NCI-H2029 (cell line): ENCODE measurements at places on chromosomes 2 and 18.
A peak's percentile ranks its signal among the peaks of the same experiment; 100 is the strongest.

GRCh38 chr2:133405252-133405651 lies 163.0 kb downstream of the NCKAP5 start:
- no peak for DNase-seq

GRCh38 chr2:86000131-86000937 lies 105.4 kb downstream of the POLR1A start:
- no peak for DNase-seq

DNA sequence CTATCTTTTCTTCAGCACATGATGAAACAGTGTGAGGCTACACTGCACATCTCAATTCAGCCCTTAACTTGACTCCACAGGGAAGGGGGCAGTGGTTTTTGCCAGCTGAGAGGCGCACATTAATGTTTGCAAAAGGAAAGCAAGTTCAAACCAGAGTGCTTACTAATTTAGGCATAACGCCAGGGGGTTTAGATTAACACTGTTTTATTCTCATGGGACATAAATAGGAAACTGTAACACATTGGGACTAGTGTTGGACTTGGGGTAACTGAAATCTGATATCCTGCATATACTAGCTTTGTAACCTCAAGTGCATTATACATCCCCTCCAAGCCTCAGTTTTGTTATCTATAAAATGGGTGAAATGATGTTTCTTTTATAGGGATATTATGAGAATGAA lies 821.2 kb upstream of the ID2 start:
- peak; percentile 10 for DNase-seq

DNA sequence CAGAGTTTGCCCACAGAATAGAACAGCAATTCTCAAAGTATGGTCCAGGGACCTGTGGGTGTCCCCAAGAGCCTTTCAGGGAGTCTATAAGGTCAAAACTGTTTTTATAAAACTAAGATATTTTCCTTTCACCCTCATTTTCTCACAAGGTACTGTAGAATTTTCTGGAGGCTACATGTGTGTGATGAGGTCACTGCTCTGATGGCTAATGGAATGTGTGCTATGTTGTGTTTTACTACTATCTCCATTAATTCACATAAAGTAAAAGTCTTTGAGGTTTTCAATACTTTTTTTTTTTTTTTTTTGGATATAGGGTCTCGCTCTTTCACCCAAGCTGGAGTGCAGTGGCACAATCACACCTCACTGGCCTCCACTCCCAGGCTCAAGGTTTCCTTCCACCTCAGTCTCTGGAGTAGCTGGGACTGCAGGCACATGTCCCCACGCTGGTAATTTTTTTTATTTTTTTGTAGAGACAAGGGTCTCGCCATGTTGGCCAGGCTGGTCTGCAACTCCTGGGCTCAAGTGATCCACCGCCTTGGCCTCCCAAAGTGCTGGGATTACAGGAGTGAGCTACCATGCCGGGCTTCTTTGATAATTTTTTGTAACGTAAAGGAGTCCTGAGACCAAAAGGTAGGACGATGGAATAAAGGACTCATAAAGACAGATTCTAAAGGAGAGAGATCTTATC lies 1.8 kb downstream of the TRABD2A start:
- DNase-seq: no peak

- no peak for DNase-seq
Measured at GRCh38 chr2:240585101-240585500, 1.4 kb upstream of the CAPN10 start.

DNA sequence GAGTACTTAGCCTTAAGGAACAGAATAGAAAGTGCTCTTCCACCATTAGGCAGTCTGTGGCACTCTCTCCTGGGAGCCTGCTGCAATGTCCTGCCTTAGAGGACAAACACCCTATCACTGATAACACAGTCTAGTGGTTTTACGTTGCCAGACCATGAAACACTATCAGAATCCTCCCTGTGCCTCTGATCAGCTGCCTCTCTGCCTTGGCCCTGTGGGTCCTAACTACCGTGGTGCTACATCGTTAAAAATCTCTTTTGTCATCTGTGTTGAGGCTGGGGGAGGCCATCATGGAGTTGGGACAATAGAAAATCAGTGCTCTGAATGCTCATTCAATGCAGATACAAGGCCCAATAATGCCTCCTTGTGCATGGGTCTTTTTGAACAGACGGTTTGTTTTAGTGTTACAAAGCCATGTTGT lies 11.9 kb upstream of the APCDD1 start:
- no peak for DNase-seq

DNA sequence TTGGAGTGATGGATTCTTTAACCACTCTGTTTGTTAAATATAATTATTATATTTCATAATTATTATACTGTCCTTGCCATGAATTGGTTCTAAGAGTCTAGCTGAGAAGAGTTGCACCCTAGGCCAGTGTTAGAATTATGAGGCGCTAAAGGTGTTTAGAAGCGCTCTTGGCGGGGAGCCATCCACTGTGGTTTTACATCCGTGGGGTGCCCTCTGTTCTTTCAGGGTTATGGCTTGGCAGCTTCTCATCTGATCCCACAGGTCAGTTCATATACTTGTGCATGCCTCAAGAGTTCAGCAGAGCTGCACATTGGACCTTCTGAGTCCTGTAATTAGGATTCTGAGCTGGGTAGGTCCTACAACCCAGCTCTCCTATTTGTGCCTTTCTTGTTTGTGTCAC lies 9.1 kb downstream of the ASAP2 start:
- DNase-seq: no peak

DNA sequence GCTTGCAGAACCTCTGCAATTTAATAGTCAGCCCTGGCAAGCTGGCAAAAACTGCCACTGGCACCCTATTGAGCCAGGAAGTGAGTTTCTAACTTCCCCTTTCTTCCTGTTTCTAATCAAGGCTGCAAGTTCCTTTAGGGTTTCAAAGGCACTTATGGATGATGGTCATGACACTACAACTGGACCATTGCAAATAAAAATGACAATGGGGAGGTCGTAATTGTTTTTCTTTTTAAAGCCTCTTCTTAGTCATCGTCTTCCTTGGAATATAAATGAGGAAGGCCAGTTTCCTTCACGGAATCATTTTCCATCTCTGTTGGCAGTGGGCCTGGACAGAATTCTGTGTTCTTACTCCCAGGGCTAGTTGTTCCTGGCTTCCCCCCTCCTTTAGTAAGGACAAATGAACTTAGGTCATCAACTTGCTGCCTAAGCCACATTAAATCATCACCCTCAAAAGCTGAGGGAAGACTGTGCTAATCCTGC lies 35.8 kb downstream of the SH3RF3 start:
- DNase-seq: no peak

DNA sequence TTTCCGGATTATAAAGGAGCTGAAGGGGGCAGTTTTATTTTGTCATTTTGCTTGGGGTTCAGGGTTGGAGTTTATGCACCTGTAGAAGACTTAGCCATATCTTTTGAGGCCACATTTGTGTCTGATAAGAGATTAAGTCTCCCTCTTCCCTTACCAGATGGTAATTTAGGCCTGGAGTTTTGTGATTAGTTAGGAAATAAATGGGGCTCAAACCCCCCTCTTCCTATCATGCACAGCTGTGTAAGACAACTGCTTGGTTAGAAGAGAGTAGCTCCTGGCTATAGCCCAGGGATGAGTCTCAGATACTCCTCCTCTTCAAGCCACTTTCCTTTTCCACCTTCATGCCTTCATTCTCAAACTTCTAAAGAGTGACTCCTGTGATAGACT lies 802 bp upstream of the SAP130 start:
- no peak for DNase-seq

DNA sequence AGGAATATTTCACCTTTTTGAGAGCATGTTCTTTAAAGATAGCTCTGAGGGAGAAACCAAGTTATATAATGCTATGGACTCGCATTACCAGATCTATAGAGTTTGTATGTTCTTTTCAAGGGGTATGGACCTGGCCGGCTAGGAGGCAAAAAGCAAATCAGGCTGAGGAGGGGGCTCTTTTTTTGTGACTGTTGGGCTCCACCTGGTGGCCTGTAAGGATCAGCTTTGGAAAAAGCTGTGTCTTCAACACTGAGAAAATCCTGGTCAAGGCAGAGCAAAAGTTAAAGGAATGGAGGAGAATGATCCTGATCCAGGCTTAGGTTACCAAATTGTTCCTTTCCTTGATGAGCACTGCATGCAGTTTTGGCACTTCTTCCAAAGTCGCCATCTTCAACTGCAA lies 180.5 kb downstream of the DIS3L2 start:
- DNase-seq: no peak

- DNase-seq: no peak
Measured at GRCh38 chr18:10930076-10930475, 219.3 kb downstream of the PIEZO2 start.

DNA sequence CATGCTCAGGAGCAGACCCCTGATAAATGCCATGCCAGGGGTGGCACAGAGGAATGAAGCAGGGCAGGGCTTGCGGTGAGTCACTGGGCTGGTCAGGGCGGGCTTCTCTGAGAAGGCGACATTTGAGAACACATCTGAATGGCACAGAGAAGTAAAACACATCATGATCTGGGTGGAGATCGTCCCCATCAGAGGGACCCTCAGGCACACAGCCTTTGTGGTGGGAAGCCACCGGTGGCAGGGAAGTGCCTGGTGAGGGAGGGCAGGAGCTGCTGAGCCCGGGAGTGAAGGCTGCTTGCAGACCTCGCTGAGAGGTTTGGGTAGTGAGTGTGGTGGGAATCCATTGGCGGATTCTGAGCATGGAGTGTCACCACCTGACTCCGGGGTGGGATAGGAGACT lies 44.5 kb downstream of the DCDC2C start:
- no peak for DNase-seq

GRCh38 chr2:187297801-187298200 lies 150.3 kb downstream of the CALCRL start:
- DNase-seq: no peak

GRCh38 chr2:109031476-109032228 lies 42.6 kb upstream of the EDAR start:
- peak; percentile 17 for DNase-seq

DNA sequence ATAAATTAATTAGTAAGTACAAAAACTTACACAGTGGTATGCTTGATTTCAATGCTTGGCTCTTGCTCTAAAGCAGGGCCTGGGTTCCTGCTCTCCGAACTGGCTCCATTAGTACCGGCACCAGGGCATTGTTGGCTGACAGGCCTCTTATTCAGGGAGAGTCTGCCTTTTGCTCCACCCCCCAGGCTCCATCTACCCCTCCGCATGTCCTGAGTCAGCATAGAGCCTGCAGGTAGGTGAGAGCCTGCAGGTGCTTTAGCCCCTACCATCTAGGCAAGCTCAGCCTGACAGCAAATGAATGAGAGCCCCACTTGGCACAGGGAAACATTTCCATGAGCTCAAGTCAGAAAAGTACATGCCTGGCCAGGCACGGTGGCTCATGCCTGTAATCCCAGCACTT lies 35.1 kb upstream of the EFHD1 start:
- no peak for DNase-seq

DNA sequence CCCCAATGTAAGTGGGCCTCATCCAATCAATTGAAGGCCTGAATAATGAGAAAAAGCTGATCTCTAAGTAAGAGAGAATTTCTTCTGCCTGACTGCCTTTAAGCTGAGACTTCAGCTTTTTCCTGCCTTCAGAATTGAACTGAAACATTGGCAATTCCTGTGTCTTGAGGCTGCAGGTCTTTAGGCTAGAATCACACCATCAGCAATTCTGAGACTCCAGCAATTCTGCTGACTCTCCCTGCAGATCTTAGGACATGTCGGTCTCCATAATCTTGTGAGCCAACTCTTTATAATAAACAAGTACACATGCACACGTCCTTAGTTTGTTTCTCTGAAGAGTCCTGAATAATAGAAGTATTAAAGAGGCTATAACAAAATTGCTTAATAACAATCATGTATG lies 209.1 kb downstream of the FSIP2 start:
- no peak for DNase-seq

- DNase-seq: no peak
Measured at GRCh38 chr2:18514526-18515461, 45.7 kb downstream of the RDH14 start.
